ENCODE measurements at places on chromosomes 5 and 9.

- no peak for DNase-seq
Observed at GRCh38 chr5:156540491-156540890, 213.5 kb downstream of the SGCD start.

- no peak for DNase-seq
Observed at GRCh38 chr9:72583370-72583769, 62.0 kb downstream of the TMC1 start.

GRCh38 chr5:137822158-137822764, 45.4 kb upstream of the MYOT start:
- no peak for DNase-seq

DNA sequence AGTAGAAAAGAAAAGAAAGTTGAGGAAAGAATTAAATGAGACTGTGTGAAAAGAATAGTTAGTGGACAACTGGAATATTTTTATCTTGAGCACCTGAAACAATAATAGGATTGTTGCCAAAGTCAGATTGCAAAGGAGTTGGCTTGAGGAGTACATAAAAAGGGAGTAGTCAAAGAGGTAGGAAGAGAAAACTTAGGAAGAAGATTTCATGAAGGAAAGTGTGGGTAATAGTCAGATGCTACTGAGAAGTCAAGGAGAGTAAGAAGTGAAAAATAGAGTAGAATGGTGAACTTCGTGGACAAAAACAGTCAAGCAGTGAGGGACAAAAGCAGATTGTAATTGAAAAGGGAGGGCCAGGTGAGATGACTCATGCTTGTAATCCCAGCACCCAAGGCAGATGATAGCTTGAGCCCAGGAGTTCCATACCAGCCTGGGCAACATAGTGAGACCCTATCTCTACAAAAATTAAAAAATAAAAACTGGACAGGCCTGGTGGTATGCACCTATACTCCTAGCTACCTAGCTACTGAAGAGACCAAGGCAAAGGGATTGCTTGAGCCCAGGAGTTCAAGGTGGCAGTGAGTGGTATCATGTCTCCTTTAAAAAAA, 178.9 kb downstream of the NIPBL start:
- DNase-seq: no peak

DNA sequence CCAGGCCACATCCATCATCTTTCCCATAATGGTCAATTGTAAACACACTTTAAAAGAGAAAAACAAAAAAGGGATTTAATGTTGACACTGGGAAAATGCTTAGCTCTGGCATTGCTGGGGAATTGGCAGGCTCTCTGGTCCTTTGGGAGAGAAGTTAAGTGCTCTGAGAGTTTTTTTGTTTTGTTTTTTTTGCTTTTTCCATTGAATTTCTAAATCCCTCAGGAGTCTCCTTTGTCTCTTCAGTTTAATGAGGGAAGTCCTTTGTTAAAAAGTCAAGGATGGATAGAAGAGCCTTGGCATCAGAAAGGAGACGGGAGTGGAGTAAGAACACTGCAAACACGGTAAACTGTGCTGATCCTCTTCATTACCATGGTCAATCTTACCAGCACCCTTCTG, 7.1 kb upstream of the HAND1 start:
- DNase-seq: no peak

- no peak for DNase-seq
Observed at GRCh38 chr5:173123416-173123815, 20.9 kb upstream of the BNIP1 start.

DNA sequence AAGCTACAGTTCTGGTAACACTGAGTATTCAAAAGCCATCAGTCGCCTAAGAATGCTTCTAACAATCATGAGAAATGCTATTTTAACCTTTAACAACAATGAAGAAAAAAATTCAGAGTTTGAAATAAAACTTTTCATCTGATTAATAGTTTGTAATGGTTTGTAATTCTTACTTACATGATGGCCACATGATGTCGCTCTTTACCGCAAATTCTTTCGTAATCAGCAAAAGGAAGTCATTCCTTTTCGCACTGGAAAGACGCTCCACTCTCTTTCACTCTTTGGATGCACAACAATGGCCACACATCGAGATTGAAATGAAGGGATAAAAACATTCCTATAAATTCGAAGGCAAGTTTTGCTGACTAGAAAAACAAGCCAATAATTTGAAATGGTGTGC, at the start of gene PCDHA7:
PCDHA7 (plus strand) TSS at position 277 of the 400 bp plus-strand sequence; CDS start at position 392, 115 bp downstream.
- no peak for DNase-seq

DNA sequence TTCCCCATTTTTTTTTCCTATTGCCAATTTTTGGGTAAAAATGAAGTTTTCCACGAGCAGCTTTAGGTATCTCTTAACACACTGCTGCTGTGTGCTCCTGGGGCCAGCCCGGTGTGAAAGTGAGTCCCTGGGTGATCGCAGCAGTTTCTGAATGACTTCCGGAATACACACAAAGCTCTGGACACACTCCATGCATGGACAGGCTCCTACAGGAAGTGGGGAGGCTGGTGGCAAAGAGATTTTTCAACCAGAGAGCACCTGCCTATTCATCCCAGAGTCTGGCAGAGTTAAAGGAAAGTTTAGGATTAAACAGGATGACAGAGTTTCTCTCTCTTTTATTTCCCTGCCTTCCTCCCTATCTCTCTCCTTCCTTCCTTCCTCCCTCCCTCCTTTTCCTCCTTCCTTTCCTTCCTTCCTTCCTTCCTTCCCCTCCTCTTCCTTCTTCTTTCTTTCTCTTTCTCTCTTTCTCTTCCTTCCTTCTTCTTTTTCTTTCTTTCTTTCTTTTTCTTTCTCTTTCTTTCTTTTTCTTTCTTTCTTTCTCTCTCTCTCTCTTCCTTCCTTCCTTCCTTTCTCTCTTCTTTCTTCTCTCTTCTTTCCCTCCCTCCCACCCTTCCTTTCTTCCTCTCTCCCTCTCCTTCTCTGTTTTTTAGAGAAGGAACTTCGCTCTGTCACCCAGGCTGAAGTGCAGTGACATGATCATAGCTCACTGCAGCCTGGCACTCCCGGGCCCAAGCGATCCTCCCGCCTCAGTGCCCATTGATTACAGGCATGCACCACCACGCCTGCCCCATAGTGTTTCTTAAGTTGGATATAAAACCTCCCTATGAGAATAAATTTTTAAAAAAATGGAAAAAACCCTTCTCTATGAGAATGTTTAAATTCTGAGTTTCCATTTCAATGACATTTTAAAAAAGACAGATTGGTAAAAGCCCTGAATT, 38.7 kb upstream of the UBTD2 start:
- DNase-seq: no peak
